Heart right ventricle (tissue), 16 donors: ENCODE measurements at places on chromosomes 11 and 22. TPM values are rescaled to one million over a fixed set of nuclear protein-coding genes. Genes with fewer than 3 reads are reported as not detected.

The ANO9 gene
- not detected for total RNA-seq

The P2RY2 gene
- total RNA-seq, result 9.8 TPM

DNA sequence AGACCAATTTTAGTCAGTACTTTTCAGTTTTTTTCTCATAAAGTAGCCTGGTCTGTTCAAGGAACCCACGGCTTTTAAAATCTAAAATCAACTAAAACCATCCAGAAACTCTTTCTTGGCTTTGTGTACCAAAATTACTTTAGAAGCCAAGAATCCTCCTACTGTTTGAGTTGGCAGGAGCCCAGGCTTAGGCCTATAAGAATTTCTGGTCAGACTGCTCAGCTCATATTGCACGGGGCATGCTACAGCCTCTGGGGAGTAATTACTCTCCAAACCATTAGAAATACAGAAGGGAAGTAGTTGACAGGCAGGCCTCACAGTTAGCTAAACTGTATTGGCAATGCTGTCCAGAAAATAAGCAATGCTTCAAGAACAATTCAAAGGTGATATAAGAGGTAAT lies 1862.9 kb upstream of the RAG2 start:
- no peak overlapping the region for H3K27ac ChIP-seq
- no peaks in the 10 kb centered on the region for H3K4me1 ChIP-seq
- no peaks in the 10 kb centered on the region for H3K27me3 ChIP-seq

The MUC5AC gene
- total RNA-seq, result not detected

The NRGN gene
- total RNA-seq, result 5.8 TPM

GRCh38 chr11:119907122-119907851 lies 178.3 kb upstream of the NECTIN1 start:
- no peak overlapping the region for H3K27ac ChIP-seq
- no peaks in the 10 kb centered on the region for H3K36me3 ChIP-seq
- no peak overlapping the region for H3K4me3 ChIP-seq
- H3K4me1 ChIP-seq, result no peaks in the 10 kb centered on the region

- DNase-seq, result no peak
- no peaks in the 10 kb centered on the region for H3K36me3 ChIP-seq
- H3K4me3 ChIP-seq, result no peak overlapping the region
- H3K27ac ChIP-seq, result no peak overlapping the region
These were observed 5.1 kb upstream of the KRTAP5-9 start for GRCh38 chr11:71542879-71543777.

The DAGLA gene
- total RNA-seq, result 5.0 TPM

The OR2AG2 gene
- total RNA-seq, result not detected

The POLR2L gene
- total RNA-seq, result 208 TPM

DNA sequence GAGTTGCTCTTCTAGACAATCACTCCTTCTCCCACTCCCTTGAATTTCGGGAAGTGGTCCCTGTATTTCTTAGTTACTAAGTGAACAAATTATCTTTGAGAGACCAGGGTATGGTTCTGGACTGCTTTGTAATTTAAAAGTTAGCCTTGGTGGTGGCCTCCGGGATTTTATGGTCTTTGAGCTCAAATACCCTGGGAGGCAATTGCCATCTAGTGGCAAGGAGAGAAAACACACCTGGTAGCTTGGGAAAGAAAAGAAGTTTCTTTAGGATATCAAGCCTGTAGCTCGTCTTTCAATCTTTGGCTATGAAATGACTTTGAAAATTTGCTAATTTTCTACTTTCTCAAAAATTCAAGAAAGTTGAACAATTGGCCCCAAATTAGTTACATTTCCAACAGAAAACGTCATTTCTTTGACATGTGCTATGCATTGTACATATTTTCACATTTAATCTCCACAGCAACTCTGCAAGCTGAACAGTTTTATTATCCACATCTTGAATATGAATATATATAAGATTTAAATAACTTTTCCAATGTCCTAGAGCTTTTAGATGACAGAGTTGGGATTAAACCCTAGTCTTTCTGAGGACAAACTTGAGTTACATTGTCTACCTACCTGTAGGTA lies 39.1 kb downstream of the MMP27 start:
- H3K27ac ChIP-seq, result no peak overlapping the region
- peaks cover 4% of the 10 kb centered on the region for H3K27me3 ChIP-seq
- no peak for DNase-seq
- no peak overlapping the region for H3K4me3 ChIP-seq

GRCh38 chr22:48258064-48258701 lies 1495.7 kb downstream of the TBC1D22A start:
- H3K36me3 ChIP-seq, result no peaks in the 10 kb centered on the region
- no peak overlapping the region for H3K27ac ChIP-seq
- H3K4me3 ChIP-seq, result no peak overlapping the region
- no peak for DNase-seq

GRCh38 chr11:76672431-76673175 lies 2.1 kb upstream of the LRRC32 start:
- peaks cover 67% of the 10 kb centered on the region for H3K4me1 ChIP-seq
- H3K4me3 ChIP-seq, result no peak overlapping the region
- H3K27me3 ChIP-seq, result no peaks in the 10 kb centered on the region
- H3K36me3 ChIP-seq, result no peaks in the 10 kb centered on the region
- no peak for DNase-seq

DNA sequence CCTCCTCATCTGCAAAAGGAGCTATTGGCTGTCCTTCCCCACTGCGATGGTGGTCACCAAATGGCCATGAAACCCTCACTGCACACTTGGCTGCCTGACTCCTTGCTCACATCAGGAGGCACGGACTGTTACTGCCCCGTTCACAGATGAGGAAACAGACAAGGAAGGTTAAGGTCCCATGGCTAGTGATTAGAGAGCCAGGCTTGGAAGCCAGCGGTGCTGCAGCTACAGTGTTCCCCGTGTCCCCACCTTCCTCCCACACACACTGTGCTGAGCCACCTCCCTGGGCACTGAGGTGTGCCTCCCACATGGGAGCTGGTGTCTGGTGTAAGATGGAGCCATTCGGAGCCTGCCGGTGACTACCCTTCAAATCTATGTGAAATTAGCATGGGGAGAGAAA lies 2.6 kb downstream of the ARHGAP8 start:
- H3K4me3 ChIP-seq, result no peak overlapping the region
- peaks cover 67% of the 10 kb centered on the region for H3K27me3 ChIP-seq
- H3K27ac ChIP-seq, result no peak overlapping the region
- H3K4me1 ChIP-seq, result peaks cover 5% of the 10 kb centered on the region
- DNase-seq, result no peak

GRCh38 chr11:83692675-83693074 lies 406.5 kb upstream of the CCDC90B start:
- H3K4me1 ChIP-seq, result no peaks in the 10 kb centered on the region
- no peaks in the 10 kb centered on the region for H3K36me3 ChIP-seq
- DNase-seq, result no peak
- no peaks in the 10 kb centered on the region for H3K27me3 ChIP-seq
- H3K27ac ChIP-seq, result no peak overlapping the region

- no peaks in the 10 kb centered on the region for H3K4me1 ChIP-seq
- no peak overlapping the region for H3K27ac ChIP-seq
- DNase-seq, result no peak
- H3K36me3 ChIP-seq, result peaks cover 43% of the 10 kb centered on the region
- no peak overlapping the region for H3K4me3 ChIP-seq
These were observed 46.8 kb downstream of the ATXN10 start for GRCh38 chr22:45718391-45718790.

DNA sequence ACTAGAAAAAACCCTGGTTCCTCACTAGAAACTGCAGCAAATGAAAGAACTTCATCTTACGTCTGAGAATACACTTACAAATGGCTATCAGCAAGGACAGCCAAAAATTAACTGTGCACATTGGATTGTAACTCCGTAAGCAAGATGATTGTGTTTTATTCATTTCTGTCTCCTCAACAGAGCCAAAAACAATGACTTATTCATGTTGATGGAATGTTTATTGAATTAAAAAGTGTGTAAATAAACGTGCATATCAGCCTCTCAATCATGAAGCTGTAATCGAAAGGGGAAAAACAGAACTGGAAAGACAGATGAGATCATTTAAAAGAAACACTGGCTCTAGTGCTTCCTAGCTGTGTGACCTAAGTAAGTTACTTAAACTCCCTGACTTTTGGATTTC lies 307.5 kb upstream of the ZC3H12C start:
- H3K27me3 ChIP-seq, result no peaks in the 10 kb centered on the region
- no peak for DNase-seq
- no peak overlapping the region for H3K4me3 ChIP-seq
- H3K27ac ChIP-seq, result no peak overlapping the region
- H3K36me3 ChIP-seq, result no peaks in the 10 kb centered on the region
